ENCODE measurements at places on chromosomes 2 and 18. TPM values are rescaled to one million over a fixed set of nuclear protein-coding genes. Genes with fewer than 3 reads are reported as not detected.

MC5R gene
- total RNA-seq = not detected

COLEC12 gene
- not detected for total RNA-seq

SLC16A14 gene
- 0.40 TPM for total RNA-seq

FOSL2 gene
- 96.4 TPM for total RNA-seq

STEAP3 gene
- total RNA-seq = not detected

KCNK3 gene
- not detected for total RNA-seq

AQP12B gene
- not detected for total RNA-seq

SOWAHC gene
- total RNA-seq = 0.90 TPM

ADCY3 gene
- total RNA-seq = 58.5 TPM

ANKRD30BL gene
- total RNA-seq = not detected

LYPD6 gene
- not detected for total RNA-seq

PAX8 gene
- 1.7 TPM for total RNA-seq

ANKRD36B gene
- 46.7 TPM for total RNA-seq

FRZB gene
- not detected for total RNA-seq

LIMS1 gene
- 129 TPM for total RNA-seq

FNDC4 gene
- not detected for total RNA-seq

SP5 gene
- not detected for total RNA-seq

IL36G gene
- not detected for total RNA-seq

EPAS1 gene
- 79.0 TPM for total RNA-seq

RUFY4 gene
- total RNA-seq = 3.2 TPM

UGT1A4 gene
- total RNA-seq = not detected

SERPINB2 gene
- total RNA-seq = not detected

ECEL1 gene
- total RNA-seq = not detected

SPOPL gene
- 16.0 TPM for total RNA-seq

DLGAP1 gene
- 0.53 TPM for total RNA-seq

RNU2-63P gene
- total RNA-seq = 14.6 TPM

CDH19 gene
- not detected for total RNA-seq

DSC2 gene
- total RNA-seq = not detected

SERPINB11 gene
- total RNA-seq = not detected

FAM168B gene
- 44.4 TPM for total RNA-seq

CRYBA2 gene
- total RNA-seq = not detected

SNTG2 gene
- total RNA-seq = not detected

LHCGR gene
- total RNA-seq = not detected

POTEJ gene
- total RNA-seq = not detected

KIF1A gene
- total RNA-seq = 0.71 TPM

FHOD3 gene
- total RNA-seq = not detected

INHA gene
- not detected for total RNA-seq

LIMS3 gene
- 3.7 TPM for total RNA-seq

WDPCP gene
- total RNA-seq = 6.3 TPM

TANC1 gene
- 0.55 TPM for total RNA-seq

ZCCHC2 gene
- 51.7 TPM for total RNA-seq

CNDP1 gene
- total RNA-seq = not detected

C1D gene
- total RNA-seq = 18.0 TPM

SCN7A gene
- total RNA-seq = not detected

CRYGC gene
- not detected for total RNA-seq

MATN3 gene
- total RNA-seq = not detected

ITPRIPL1 gene
- 43.7 TPM for total RNA-seq

ERBB4 gene
- total RNA-seq = not detected

MROH2A gene
- not detected for total RNA-seq

TLX2 gene
- total RNA-seq = 2.6 TPM

NYAP2 gene
- not detected for total RNA-seq

TRIM43 gene
- 0.43 TPM for total RNA-seq

SLC5A7 gene
- not detected for total RNA-seq

RAX gene
- total RNA-seq = 0.10 TPM

POMC gene
- total RNA-seq = 2.7 TPM

AKAIN1 gene
- not detected for total RNA-seq

SPATA3 gene
- total RNA-seq = 0.35 TPM

CFAP65 gene
- not detected for total RNA-seq

GCA gene
- 15.4 TPM for total RNA-seq

SLC9A4 gene
- 0.10 TPM for total RNA-seq
